ENCODE measurements at places on chromosomes 4 and X.

DNA sequence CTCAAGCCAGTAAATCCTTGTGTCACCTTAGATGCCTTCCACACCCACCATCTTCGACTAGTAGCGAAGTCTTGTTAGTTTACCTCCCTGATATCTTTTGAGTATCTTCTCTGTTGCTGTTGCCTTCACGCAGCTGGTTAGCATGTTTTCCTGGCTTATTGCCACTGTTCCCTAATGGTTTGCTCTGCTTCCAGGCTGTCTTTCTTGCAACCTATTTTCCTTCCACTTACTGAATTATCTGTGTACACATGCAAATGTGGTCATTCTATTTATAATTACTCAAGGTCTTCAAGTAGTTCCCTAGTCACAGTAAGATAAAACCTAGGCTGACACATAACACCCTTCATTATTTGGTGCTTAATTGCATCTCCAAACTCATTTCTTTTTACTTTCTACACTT lies 89.5 kb downstream of the UGT8 start:
- DNase-seq: no peak

- no peak for DNase-seq
Observed at GRCh38 chrX:107968623-107969022, 13.5 kb downstream of the TEX13B start.

DNA sequence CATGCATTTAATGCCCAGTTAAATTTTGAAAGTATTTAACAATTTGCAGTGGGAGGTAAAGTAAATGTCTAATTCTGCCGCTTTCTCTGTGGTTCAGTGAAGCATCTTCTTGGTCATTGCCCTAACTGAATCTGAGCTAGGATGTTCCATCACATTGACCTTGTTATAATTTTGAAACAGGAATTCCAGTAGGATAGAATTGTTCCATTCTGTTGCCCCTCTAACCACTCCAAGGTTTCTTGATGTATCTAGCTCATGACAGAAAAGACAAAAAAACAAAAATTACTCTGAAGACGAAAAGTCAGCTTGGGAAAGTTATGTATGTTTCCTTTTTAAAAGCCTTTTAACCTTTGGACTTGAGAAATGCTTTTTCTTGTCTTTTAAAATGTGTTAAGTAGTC lies 297.0 kb upstream of the FAT1 start:
- no peak for DNase-seq

DNA sequence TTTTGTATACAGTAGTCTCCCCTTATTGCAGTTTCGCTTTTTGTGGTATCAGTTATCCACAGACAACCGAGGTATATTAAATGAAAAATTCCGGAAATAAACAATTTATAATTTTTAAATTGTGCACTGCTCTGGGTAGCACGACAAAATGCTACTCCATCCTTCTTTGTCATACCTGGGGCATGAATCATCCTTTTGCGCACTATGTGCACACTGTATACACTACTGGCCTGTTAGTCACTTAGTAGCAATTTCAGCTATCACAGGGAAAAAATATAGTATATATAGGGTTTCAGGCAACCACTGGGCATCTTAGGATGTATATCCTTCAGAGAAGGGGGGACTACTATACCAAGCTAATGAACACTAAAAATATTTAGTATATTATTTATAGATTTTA lies 198.8 kb upstream of the FAT4 start:
- DNase-seq: no peak

GRCh38 chr4:180028682-180029081 lies 2214.5 kb upstream of the TENM3 start:
- DNase-seq: no peak

- no peak for DNase-seq
Observed at GRCh38 chr4:163148466-163149336, 18.0 kb downstream of the NAF1 start.

DNA sequence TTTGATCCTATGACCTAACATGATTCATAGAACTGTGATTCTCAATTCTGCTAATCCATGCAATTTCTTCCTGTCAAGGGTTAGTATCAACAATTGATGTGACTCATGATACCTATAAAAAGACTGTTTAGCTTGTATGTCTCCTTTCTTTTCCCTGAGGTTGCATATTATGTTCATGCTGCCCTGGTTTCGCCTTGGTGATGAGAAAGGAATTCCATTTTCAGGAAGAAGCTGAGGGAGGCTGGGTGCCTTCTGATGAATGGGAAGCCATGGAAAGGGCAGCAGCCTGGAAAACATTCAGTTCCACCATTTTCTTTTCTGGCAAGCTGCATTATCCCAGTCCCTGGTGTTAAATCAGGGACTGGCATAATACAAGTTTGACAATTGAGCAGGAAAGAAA lies 976.5 kb downstream of the RPA4 start:
- DNase-seq: no peak
